NCI-H2081 treated with DMSO at 0.1 percent for 48 hours (cell line): ENCODE measurements at places on chromosomes 6 and 20.

DNA sequence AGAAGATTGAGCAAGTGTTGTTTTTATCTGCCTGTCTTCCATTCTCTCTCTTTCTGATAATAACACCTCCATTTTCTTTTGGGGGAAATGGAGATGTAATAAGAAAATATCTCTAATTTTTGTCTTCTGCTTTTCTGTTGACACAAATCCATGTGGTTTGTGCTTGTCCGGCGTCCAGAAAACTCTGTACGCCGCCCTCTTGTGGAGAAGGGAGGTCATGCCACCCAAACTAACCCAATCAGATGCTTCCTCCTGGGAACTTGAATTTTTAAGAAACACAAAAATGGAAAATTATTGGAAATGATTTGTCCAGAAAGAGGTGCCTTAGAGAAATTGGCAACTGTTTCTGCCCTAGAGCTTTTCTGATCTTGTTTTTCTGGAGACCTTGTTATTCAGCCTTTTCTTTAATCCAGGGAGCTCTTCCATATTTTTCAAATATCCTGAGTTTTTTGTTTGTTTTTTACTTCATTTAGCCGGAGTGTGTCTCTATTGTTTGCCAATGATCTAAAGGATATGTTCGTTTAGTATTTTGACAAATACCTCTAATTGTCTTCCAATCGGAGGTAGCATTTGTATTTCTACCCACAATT lies 17.8 kb upstream of the FNDC1 start:
- no peak for DNase-seq

GRCh38 chr6:158290659-158291058 lies 21.6 kb upstream of the TULP4 start:
- DNase-seq = no peak

- DNase-seq = peak; percentile 32
Observed at GRCh38 chr6:42783876-42784642, 2.2 kb downstream of the BICRAL start.

DNA sequence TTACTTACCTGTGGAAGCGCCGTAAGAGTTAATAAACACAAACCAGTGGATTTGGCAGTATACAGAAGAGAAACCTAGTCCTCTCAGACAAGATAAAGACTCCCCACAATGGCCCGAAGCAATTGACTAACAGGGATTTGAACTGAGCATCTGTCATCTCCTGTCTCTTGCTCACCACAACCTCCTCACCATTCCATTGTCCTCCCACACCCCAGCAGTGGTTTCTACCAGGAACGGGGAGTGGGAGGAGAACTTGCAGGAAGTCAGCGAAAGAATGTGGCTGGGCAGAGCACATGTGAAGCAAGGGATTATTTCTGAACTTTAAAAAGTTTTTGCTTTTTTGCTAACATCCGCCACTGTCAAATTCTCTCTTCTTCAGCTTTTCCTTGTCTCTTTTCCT lies 24.6 kb upstream of the TAAR1 start:
- DNase-seq = no peak

DNA sequence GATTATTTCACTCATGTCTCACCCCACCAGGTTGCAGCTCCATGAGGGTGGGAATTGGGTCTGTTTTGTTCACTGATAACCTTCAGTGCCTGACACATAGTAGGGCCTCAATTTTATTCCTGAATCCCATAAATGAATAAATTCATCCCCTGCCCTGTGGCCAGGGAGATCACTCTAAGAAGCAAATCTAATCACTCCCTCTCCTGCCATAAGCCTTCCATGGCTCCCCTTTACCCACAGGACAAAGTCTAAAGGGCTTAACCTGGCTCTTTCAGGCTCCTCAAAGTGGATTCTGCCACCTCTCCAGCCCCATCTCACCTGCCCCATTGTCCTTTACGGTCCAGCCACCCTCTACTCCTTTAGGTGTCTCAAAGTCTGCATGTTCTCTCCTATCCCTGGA lies 141.8 kb upstream of the PTPN1 start:
- DNase-seq = no peak

DNA sequence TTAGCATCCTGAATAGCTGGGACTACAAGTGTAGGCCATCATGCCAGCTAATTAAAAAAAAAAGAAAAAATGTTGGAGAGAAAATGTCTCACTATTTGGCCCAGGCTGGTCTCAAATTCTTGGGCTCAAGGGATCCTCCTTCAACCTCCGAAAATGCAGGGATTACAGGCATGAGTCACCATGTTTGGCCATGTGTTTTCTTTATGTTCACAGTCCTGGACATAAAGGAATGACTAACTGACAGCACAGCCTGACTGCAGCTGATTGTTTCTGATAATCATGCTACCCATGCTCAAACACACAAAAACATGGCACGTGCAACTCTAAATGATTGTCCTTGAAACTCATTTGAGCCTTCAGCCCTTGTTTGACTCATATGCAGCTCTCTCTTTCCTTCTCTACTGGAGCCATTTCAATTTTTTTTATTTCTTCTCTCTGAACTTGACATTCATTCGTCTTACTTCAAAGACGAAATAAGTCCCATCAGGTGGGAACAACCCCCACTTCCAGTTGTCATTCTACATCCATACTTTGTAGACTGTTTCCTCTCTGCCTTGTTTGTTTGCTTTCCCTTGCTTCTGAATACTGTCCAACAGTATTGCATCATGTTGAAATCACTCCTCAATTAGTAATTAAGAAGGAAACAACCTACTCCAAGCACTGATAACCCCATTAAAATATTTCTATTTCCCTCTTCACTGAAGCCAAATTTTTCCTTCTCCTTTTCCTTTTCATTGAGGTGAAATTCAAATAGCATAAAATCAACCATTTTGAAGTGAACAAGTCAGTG lies 413.0 kb downstream of the BMP2 start:
- no peak for DNase-seq

GRCh38 chr20:20002101-20002998 lies 14.8 kb upstream of the NAA20 start:
- DNase-seq = no peak

- no peak for DNase-seq
Observed at GRCh38 chr20:37200926-37201826, 21.8 kb upstream of the MROH8 start.

DNA sequence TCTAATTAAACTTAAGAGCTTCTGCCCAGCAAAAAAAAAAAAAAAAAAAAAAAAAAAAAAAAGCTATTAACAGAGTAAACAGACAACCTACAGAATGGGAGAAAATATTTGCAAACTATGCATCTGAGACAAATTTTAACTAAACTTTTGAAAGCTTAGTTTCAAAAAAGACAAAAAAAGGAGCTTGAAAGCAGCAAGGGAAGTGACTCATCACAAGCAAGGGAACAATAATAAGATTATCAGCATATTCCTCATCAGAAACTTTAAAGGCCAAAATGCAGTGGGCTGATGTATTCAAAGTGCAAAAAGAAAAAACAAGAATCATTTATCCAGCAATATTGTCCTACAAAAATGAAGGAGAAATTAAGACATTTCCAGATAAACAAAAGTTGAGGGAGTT lies 158.6 kb downstream of the RNF144B start:
- DNase-seq = no peak

- DNase-seq = peak; percentile 46
Observed at GRCh38 chr6:138403801-138404665, at the start of gene HEBP2. HEBP2 (plus strand) TSS chr6:138404223; CDS start chr6:138404496, 273 bp downstream.

DNA sequence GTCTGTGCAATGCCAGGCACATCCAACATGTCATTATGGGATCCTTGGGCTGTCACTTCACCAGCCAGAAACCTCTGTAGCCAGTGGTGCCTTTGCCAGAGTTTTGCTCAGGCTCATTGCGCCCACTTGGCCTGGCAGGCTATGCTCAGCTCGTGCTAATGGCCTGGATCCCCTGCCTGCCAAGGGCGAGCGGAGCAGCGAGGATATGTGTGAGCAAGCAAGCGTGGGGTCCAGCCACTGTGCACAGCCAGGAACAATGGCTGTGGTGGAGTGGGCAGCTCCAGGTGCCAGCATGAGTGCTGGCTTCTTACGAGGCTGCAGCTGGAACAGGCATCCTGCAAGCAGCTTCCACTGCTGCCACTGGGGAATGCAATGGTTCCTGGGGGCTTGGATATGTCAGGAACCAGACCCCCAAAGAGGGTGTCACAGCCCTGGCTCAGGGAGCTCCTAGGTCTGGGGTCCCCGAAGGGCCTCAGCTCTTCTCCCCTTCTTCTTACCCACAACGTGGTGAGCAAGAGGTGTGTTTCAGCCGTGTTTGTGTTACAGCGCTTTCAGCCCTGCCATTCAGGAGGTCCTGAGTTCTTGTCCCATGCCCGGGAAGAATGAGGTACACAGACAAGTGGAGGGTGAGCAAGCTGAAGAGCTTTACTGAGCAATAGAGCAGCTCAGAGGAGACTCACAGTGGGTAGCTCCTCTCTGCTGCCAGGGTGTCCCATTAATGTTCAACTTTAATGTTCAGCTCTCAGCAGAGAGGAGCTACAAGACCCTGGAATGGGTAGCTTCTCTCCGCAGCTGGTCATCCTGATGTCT lies 22.3 kb upstream of the TOP1 start:
- DNase-seq = no peak

DNA sequence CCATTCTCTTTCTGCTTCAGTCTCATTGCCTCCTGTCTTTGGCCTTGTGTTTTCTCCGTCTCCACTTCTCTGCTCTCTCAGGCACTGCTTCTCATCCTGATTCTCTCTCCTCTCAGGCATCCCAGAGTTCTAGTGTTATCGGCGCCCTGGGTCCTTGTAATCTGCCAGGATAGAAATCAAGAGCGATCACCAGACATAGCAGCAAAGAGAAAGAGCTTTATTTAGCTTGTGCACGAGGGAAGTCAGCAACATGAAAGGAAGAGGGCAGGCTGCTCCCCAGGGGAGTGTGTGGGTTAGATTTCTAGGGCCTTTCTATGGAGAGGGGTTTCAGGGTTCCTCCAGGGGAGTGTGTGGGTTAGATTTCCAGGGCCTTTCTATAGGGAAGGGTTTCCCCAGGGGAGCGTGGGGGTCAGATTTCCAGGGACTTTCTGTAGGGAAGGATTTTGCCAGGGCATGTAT lies 32.5 kb downstream of the SUN5 start:
- DNase-seq = no peak

GRCh38 chr6:4777394-4777935 lies 1.3 kb downstream of the CDYL start:
- no peak for DNase-seq

GRCh38 chr6:29964518-29964886 lies 22.2 kb downstream of the HLA-A start:
- no peak for DNase-seq

GRCh38 chr6:53461041-53461656 lies 83.8 kb downstream of the GCLC start:
- peak; percentile 29 for DNase-seq

- no peak for DNase-seq
Observed at GRCh38 chr6:167849846-167850459, 23.2 kb downstream of the AFDN start.

- no peak for DNase-seq
Observed at GRCh38 chr20:4216866-4217265, 201.5 kb upstream of the RNF24 start.

DNA sequence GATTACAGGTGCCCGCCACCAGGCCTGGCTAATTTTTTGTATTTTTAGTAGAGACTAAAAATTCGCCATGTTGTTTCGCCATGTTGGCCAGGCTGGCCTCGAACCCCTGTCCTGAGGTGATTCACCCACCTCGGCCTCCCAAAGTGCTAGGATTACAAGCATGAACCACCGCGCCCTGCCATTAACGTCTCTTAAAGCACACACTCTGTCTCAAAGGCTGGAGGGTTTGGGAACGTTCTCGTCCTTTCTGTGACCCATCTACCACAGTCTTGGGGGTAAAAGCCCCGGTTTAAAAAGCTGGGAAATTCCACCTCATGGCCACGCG lies 57.8 kb upstream of the ARID1B start:
- no peak for DNase-seq

GRCh38 chr20:24631173-24631505 lies 161.7 kb downstream of the SYNDIG1 start:
- no peak for DNase-seq

DNA sequence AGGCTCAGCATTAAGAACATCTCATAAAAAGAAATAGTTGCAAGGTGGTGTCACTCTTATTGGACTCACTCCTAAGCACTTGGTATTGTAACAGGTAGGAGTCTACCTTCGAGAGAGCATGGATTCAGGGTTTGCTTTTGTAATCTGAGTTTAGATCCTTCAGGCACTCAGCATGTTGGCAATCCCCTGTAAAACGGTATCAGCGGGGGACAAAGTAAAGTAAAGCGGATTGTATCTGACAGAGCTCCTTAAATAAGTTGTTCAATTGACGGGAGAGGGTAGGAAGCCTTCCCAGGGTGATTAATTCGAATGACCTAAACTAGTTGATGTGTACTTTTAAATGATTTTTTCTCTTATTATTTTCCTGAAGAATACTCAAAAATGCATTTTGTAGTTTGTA lies 869.8 kb upstream of the EPHA7 start:
- DNase-seq = no peak

DNA sequence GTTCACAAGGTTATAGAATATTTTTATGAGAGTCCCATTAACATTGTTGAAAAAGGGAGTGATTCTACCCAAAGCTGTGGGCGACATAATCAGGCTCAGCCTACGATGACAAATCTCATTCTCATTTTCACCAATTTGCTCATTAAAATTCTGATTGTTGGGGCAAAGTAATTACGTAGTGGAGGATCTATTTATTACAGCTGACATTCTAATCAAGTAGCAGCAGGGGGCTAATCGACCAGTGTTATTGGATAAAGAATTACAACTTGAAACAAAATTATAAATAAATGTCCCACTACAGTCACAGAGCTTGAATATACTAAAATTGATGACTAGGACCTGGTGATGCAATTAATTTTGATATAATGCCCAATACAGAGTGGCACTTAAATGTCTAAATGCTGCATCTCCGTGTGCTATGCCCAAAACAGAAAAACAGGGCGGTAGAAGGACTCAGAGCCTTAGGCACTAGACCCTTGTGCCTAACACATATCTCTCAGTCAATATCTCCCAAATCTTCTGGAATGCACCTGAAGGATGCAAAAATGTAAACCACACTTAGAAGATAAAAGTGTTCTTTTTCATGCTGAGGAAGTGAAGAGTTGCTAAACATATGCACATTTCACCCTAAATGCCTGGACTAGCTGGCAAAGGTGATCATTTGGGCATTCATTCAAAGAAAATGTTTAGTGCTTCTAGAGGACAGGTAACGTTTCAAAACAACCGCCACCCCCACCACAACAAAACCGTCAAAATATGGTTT lies 88.3 kb downstream of the CD24 start:
- no peak for DNase-seq

- DNase-seq = no peak
Observed at GRCh38 chr6:11710311-11710761, 68.3 kb downstream of the ADTRP start.

- DNase-seq = no peak
Observed at GRCh38 chr6:39546731-39547130, 178.5 kb downstream of the KIF6 start.
